BJ (cell line): ENCODE measurements at places on chromosomes 2 and 18. TPM values are rescaled to one million over a fixed set of nuclear protein-coding genes. Genes with fewer than 3 reads are reported as not detected.

DNA sequence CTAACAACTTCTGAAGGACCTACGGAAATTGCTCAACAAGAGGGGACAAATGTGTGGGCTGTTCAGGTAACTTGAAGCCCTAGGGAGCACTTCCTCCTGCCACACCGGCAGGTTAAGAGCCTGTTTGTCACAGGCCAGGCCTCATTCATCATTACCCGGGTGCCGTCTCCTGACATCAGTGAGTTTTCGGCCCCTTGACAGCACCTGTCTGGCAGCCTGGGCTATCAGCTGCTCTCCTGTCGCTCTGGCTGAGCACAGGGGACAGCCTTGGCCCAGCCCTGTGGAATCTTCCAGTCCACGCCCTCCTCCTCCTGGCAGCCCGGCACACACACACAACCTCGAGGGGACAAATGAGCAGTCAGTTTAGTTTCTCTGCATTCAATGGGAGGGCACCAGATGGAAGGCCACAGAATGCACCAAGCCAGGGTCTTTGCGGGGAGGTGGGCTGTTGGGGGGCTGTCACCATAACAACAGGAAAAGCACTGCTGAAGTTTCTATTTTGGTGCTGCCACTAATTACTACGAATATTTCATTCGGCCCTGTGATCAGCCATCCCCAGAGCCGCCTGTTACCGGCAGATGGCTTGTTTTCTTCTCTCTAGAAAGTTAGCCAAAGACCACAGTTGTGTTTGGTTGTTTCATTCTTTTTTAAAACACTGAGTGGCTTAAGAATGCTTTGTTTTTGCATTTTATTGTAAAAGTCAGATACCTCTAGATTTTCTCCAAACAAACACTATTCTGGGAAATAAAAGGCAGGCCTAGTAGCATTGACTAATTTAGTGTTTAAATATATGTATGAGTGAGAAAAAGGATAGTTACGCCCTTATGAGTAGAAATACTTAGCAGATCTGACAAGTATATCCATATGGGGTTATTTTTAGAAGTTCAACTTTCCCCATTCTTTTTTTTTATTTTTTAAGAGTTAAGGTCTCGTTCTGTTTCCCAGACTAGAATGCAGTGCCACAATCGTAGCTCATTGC, 189.9 kb upstream of the NDUFV2 start:
- no peak for DNase-seq

ALK gene
- not detected in 2 replicates for polyA plus RNA-seq

DNA sequence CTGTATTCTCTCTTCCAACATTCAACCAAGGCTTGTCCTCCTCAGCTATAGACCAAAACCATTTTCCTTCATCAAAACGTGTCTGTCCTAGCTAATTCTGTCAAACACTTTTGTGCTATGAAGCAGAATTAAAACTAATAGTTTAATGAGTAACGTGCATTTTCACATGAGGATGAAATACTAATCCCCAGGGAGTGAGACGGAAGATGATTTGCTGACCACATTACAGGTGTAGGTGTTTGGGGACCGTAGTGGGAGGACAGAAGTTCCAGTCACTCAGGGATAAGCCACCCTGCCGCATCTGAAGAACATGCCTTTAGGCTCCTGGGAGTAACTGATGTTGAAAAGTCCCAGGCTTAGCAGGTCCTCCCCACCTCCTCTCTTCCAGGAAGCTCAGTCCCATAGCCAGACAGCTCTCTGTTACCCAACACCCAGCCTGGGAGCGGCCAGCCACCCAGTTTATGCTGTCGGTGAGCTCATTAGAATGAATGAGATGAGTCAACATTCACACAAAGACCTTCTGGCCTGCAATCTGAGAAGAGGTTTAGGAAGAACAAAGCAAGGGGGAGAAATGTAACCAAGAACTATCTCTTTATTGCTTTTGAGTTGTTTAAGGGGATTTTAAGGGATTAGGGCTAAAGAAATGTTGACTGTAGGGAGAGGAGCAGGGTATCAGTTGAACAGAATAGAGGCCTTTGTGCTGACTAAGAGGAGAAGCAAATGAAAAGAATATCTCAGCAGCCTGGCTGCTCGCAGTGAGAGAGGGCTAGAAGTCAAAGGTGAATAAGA, 122.5 kb downstream of the FOXI3 start:
- no peak for DNase-seq

DCDC2C gene
- not detected in 2 replicates for polyA plus RNA-seq

- DNase-seq: no peak
Observed at GRCh38 chr2:25979001-25979400, 3.3 kb downstream of the KIF3C start.

CDKL4 gene
- polyA plus RNA-seq: not detected in 2 replicates

PIEZO2 gene
- 4.3 and 4.6 TPM in 2 replicates for polyA plus RNA-seq

GRCh38 chr2:167187978-167188967, 300.0 kb downstream of the XIRP2 start:
- no peak for DNase-seq

- no peak for DNase-seq
Observed at GRCh38 chr2:123370186-123370585, 654.9 kb upstream of the CNTNAP5 start.

DNA sequence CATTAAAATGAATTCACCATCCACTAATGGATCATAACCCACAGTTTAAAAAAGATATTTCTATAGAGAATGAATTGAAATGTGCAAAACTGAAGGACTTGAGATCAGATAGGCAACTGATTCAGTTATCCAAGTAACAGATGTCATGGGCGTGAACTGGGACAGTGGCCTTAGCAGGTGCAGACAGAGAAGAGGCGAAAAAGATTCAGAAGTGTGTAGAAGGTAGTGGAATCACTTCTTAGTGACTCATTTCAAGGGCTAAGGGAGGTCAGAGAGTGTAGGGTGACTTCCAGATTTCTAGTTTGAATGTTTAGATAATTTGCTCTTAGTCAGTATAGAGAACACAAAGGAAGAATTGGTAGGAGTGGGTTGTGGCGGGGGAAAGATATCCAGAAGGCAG, 79.7 kb downstream of the EHBP1 start:
- DNase-seq: no peak

GRCh38 chr18:80213182-80213581, 34.1 kb downstream of the PARD6G start:
- DNase-seq: no peak

IL37 gene
- polyA plus RNA-seq: not detected in 2 replicates

SH2D6 gene
- polyA plus RNA-seq: 0.18 and 0.39 TPM in 2 replicates

DNA sequence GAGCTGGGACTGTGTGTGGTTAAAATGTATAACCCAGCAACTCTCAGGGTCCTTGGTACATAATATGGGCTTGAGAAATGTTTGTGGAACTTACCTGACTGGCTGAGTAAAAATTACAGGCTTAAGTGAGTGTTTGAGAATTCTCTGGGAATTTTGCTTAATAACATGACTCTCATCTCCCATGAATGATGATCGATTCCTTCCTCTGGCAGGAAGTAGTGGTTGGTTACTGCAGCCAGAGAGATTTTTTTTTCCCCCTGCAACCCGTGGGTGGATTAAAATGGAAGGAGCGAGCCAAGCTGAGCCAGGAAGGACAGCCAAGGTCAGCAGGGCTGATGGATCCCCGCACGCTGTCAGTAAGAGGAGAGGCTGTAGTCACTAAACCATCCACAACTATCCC, 40.6 kb upstream of the RFX8 start:
- no peak for DNase-seq

CRYGD gene
- polyA plus RNA-seq: not detected in 2 replicates

DNA sequence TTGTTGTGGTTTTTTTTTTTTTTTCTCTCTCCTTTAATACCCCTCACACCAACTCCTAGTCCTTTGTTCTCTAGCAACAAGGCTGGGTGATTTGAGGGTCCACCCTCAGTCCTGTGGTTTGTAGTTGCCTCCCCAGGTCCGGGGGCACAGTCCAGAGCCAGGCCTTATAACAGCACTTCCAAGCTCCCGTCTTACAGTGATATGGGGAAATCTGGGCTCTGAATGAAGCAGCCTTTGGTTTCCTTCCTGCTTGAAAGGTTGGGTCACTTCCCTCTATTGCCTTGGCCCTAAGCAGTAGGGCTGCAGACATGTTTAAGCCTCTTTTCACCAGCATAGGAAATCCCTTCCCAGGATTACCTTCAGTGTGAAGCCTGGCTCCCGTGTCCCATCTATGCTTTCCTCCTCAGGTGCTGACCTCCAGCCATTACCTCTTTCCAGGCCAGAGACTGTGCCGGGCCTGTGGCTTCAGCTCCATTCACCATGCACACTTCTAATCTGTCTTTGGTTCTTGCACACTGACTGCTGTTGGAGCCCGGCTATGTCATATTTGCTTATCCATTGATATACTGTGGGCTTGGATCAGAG, 21.2 kb upstream of the NTSR2 start:
- DNase-seq: no peak

CRACDL gene
- not detected in 2 replicates for polyA plus RNA-seq

- no peak for DNase-seq
Observed at GRCh38 chr2:20108655-20109396, 57.4 kb upstream of the LAPTM4A start.

DNA sequence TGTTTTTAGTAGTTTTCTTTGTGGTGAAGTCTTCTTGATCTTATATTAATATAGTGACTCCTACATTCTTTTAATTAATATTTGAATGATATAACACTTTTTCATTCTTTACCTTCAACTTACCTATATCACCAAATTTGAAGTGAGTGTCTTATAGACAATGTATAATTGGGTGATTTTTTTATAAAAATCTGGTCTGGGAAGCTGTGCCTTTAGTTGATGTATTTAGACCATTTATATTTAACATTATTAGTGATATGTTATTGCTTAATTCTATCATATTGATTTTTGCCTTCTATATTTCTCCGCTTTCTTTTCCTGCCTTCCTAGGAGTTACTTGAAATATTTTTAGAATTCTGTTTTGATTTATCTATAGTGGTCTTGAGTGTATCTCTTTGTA, 16.4 kb downstream of the TMEM182 start:
- no peak for DNase-seq

DNA sequence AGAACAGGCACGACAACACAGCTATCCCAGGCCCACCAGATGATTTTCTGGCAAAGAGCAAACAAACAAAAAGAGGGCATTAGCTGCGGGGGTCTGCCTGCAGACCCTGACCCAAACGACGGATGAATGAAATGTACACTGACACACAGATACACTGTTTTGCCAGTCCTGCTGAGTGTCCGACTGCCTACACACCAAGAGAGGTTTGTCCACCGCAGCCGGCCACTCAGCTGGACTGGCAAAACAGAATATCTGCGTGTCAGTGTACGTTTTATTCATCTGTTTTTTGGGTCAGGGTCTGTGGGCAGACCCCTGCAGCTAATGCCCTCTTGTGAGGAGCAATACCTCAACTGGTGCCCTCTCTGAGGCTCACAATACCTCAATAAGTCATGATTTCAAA, 10.7 kb upstream of the SH3RF3 start:
- DNase-seq: no peak
